Muscle of leg (tissue), 16 donors: ENCODE measurements at places on chromosomes 12 and 14. TPM values are rescaled to one million over a fixed set of nuclear protein-coding genes. Genes with fewer than 3 reads are reported as not detected.

- peaks cover 6% of the 10 kb centered on the region for H3K4me1 ChIP-seq
- no peak overlapping the region for H3K27ac ChIP-seq
- no peaks in the 10 kb centered on the region for H3K27me3 ChIP-seq
- peaks cover 4% of the 10 kb centered on the region for H3K36me3 ChIP-seq
- H3K4me3 ChIP-seq, result no peak overlapping the region
Observed at GRCh38 chr12:71666259-71666658, 2.2 kb downstream of the THAP2 start.

VRTN gene
- not detected for total RNA-seq

GRCh38 chr14:51012055-51012454, 67.8 kb upstream of the PYGL start:
- H3K36me3 ChIP-seq, result no peaks in the 10 kb centered on the region
- H3K27ac ChIP-seq, result no peak overlapping the region
- no peak overlapping the region for H3K4me3 ChIP-seq

DNA sequence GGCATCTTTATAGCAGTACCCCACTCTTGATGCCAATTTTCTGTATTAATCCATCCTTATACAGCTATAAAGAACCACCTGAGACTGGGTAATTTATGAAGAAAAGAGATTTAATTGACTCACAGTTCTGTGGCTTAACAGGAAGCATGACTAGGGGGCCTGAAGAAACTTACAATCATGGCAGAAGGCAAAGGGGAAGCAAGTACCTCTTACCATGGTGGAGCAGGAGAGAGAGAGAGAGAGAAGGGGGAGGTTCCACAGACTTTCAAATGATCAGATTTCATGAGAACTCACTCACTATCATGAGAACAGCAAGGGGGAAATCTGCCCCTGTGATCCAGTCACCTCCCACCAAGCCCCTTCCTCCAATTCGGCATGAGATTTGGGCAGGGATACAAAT, 84.4 kb downstream of the SLC24A4 start:
- H3K4me1 ChIP-seq, result peaks cover 17% of the 10 kb centered on the region
- peak overlapping the region; percentile 97 for H3K27ac ChIP-seq
- no peak overlapping the region for H3K4me3 ChIP-seq
- no peak for DNase-seq
- no peaks in the 10 kb centered on the region for H3K36me3 ChIP-seq

GRCh38 chr12:12331896-12332295, 18.1 kb downstream of the MANSC1 start:
- H3K36me3 ChIP-seq, result no peaks in the 10 kb centered on the region
- H3K4me1 ChIP-seq, result peaks cover 5% of the 10 kb centered on the region
- H3K4me3 ChIP-seq, result no peak overlapping the region
- no peaks in the 10 kb centered on the region for H3K27me3 ChIP-seq

DNA sequence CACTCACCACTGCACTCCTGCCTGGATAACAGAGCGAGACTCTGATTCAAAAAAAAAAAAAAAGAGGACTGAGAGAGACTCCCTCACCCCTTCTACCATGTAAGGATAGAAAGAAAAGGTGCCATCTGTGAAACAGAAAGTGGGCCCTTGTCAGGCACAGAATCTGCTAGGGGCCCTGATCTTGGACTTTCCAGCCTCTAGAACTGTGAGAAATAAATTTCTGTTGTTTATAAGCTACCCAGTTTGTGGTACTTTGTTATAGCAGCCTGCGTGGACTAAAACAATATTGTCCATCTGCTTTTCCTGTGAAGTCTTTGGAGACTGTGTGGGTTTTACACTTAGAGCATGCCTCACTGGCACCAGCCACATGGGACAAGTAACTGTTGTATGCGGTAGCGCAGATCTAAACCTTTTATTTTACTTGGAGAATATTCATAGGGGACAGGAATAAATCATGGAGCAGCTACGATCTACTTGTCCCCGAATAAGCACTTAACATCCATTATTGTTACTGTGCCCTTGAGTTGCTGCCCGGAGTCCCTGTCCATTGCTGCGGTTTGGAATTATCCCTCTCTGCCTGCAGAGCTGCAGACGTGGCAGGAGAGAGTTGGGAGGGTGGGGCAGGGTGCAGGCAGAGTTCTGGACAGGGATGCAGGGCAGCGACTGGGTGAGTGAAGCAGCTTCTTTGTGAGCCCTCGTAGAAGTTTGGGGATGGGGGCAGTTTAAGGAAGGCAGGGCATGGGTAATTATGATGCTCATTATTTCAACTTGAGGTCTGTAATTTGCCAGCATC, 52.4 kb upstream of the STON2 start:
- no peak overlapping the region for H3K27ac ChIP-seq
- H3K36me3 ChIP-seq, result no peaks in the 10 kb centered on the region
- peak; percentile 34 for DNase-seq
- peaks cover 33% of the 10 kb centered on the region for H3K4me1 ChIP-seq
- H3K27me3 ChIP-seq, result no peaks in the 10 kb centered on the region

GRCh38 chr14:105851716-105852377, 325.5 kb downstream of the TMEM121 start:
- DNase-seq, result no peak
- H3K4me3 ChIP-seq, result no peak overlapping the region
- H3K4me1 ChIP-seq, result no peaks in the 10 kb centered on the region
- H3K36me3 ChIP-seq, result no peaks in the 10 kb centered on the region
- H3K27ac ChIP-seq, result no peak overlapping the region

DNA sequence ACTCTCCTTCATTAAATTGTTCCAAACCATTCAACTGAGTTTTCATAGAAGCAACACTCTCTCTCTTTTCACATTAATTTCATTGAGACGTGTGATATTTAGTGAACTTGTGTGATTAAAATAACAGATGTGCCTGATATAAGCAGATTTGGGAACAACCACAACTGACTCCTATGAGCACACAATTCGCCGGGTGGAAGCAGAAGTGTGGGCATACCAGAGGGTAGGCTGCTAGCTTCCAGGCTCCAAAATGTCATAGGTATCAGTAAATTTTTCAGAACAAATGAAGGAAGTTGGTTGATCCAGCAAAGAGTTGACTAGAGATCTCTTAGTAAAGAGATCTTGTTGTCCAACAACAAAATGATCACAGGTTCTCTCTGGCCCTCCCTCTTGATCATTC, 429.7 kb downstream of the DPF3 start:
- no peaks in the 10 kb centered on the region for H3K4me1 ChIP-seq
- no peaks in the 10 kb centered on the region for H3K36me3 ChIP-seq
- no peak for DNase-seq
- no peak overlapping the region for H3K27ac ChIP-seq

DNA sequence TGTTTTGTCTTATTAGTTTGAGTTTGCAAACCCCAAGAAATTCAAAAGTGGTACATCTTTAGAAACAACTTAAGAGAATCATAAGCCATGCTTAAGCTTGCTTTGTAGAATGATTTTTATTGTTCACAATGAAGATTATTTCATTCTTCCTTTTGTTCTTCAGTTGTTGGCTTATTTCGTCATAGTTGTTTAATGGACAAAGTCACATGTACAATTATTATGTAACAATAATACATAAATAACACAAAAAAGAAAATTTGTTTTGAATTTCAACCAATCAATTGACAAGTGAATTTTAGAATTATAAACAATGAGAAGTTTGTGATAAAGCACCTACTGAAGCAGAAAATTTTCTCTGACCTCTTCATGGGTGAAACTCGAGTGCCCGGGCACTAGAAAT, 111.8 kb upstream of the IGF1 start:
- H3K4me3 ChIP-seq, result no peak overlapping the region
- no peak for DNase-seq
- peaks cover 14% of the 10 kb centered on the region for H3K4me1 ChIP-seq
- no peak overlapping the region for H3K27ac ChIP-seq
- H3K36me3 ChIP-seq, result no peaks in the 10 kb centered on the region

DNA sequence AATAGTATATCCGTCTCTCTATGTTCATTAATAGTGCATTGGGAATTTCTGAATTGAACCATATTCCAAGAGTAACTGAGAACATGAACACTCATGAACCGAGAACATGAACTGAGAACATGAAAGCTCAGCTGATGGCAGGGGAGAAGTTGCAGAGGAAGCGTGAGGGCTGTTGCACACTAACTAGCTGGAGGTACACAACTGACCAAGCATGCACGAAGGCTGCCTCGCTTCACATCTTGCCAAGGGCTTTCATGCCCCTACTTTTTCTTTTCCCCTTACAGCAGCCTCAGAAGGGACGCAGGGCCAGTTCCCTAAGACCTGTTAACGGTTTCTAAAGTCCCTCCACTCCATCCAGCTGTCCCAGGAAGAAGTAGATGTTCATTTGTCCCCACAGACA, 4.3 kb downstream of the RNASE1 start:
- no peak overlapping the region for H3K4me3 ChIP-seq
- DNase-seq, result peak; percentile 12
- H3K27me3 ChIP-seq, result no peaks in the 10 kb centered on the region

GRCh38 chr14:86838363-86838762, 1154.6 kb downstream of the GALC start:
- H3K27me3 ChIP-seq, result no peaks in the 10 kb centered on the region
- H3K36me3 ChIP-seq, result no peaks in the 10 kb centered on the region
- H3K27ac ChIP-seq, result no peak overlapping the region

DNA sequence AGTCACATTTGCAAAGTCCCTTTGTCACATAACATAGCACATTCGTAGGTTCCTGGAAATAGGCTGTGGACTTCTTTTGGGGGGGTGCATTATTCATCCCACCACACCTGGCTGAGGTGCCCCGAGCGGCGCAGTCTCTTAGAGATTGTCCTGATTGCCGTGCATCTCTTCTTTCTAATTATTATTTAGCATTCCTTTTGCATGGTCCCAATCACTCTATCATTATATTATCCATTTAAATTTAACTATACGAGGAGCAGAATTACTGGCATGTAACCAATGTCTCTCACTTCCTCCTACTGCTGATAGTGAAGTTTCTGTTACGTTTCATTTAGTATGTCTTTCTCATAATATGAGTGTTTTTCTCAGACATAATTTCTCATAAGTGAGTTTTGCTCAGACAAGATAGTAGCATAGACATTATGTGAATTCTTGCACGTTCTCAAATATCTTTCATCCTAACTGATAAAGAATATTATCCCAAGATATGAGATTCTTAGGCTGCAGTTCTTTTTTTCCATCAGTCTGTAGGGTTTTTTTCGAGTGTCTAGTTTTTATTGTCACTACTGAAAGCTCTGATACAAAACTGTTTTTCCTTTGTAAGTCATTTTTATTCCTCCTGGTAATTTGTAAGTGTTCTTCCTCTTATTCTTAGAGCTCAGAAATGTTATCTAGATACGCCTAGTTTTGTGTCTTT, 444.3 kb downstream of the NELL2 start:
- no peaks in the 10 kb centered on the region for H3K4me1 ChIP-seq
- H3K4me3 ChIP-seq, result no peak overlapping the region
- no peaks in the 10 kb centered on the region for H3K36me3 ChIP-seq
- no peak for DNase-seq
- no peak overlapping the region for H3K27ac ChIP-seq

DPF3 gene
- 1.3 TPM for total RNA-seq

DNA sequence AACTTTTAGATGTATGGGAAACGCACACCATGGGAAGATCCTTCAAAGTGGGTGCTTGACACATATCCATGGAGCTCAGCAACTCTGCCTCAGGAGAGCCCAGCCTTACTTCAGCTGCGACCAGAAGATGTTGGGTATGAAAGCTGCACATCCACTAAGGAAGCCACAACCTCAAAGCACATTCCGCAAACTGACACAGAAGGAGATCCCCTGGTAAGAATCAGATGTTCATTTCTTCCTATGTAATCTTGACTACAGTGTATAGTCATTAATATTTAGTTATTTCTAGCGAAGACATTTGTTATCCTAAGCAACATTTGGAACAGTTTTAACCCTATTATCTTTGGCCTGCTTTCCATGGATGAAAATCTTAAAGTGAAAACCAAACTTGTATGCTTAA, 374.2 kb downstream of the NAV3 start:
- no peaks in the 10 kb centered on the region for H3K4me1 ChIP-seq
- no peak overlapping the region for H3K4me3 ChIP-seq
- no peak overlapping the region for H3K27ac ChIP-seq
- no peak for DNase-seq

GRCh38 chr14:62076825-62077605, 314.8 kb downstream of the SNAPC1 start:
- H3K27me3 ChIP-seq, result no peaks in the 10 kb centered on the region
- no peak for DNase-seq
- H3K27ac ChIP-seq, result no peak overlapping the region
- H3K4me3 ChIP-seq, result no peak overlapping the region
- no peaks in the 10 kb centered on the region for H3K4me1 ChIP-seq
- no peaks in the 10 kb centered on the region for H3K36me3 ChIP-seq

SPIC gene
- total RNA-seq, result not detected

ADAMTS20 gene
- 0.09 TPM for total RNA-seq

DNA sequence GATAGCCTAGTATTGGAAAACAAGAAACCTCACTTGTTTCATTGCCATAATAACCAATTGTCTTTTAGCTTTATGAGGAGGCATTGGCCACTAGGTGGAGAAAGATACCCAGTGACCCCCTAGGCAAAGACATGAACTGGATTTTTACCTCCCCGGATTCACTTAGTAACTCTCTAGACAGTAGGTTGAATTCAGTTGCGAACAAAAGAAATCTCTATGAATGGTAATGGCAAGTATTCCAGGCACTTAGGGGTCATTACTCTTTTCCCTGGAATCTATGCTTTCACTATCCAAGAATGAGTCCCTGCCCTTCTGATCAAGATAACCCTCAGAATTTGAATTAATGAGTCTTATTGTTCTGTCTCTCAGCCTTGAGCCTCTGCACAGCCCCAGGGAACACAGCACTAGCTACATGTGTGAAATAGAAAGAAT, 29.5 kb upstream of the RHOJ start:
- H3K4me3 ChIP-seq, result no peak overlapping the region
- H3K27ac ChIP-seq, result no peak overlapping the region
- H3K4me1 ChIP-seq, result peaks cover 8% of the 10 kb centered on the region
- no peaks in the 10 kb centered on the region for H3K27me3 ChIP-seq

ENDOU gene
- total RNA-seq, result 0.31 TPM

DNA sequence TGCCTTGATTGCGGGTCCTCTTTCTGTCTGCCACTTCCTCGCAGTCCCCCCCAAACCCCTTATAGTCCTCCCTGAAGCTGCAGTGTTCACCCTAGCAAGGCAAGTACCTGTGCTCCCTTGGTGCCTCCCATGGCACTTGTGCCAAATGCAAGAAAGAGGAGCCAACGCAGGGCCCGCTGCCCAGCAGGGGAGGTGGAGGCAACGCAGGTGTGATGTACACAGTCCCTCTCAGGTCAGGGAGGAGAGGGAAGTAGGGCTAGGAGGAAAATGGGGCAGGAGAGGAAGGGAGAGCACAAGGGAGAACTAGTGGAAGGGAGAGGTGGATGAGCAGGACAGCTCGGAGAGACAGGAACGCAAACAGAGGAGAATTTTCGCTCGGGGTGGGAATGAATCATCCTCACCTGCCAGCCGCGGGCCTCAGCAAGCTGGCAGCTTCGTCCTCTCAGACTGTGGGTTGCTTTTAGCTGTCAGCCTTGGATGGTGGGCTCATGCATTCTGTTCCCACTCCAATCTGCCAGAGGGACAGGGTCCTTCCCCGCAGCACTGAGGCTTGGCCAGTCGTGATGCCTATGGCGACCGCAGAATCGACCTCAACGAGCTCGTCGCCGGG, 357.0 kb downstream of the CACNA1C start:
- no peaks in the 10 kb centered on the region for H3K36me3 ChIP-seq
- no peak overlapping the region for H3K27ac ChIP-seq
- H3K4me3 ChIP-seq, result no peak overlapping the region
- H3K4me1 ChIP-seq, result peaks cover 2% of the 10 kb centered on the region

KCNC2 gene
- 0.22 TPM for total RNA-seq
